ENCODE measurements at places on chromosomes 1 and 21.

- no peak for DNase-seq
Observed at GRCh38 chr1:94821636-94822305, 1.6 kb downstream of the SLC44A3 start.

DNA sequence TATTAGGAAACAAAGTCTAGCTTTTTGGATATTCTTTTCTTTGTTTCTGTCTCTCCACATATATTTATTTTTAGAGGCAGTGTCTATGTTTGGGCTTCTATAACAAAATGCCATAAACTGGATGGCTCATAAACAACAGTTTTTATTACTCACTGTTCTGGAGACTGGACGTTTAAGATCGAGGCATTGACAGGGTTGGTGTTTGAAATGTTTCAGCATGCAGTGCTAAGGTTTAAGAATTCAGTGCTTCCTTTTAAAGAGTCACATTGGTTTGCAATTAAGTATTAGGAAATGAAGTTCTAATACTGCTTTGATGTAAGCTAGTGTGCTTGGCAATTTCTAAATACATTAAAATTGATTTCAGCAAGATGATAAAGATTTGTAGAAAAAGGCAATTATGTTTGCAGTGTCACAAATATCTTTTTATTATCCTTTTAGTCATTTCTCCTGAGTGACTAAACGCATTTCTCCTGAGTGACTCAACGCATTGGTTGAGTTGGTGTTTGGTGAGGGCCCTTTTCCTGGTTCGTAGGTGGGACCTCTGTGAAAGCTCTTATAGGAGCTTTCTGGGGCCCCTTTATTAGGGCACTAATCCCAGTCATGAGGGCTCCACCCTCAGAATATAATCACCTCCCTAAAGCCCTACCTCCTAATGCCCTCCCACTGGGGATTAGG, 317.0 kb downstream of the USP25 start:
- DNase-seq: no peak

- DNase-seq: no peak
Observed at GRCh38 chr1:111225717-111226400, 1.7 kb upstream of the CHI3L2 start.

- no peak for DNase-seq
Observed at GRCh38 chr1:60059468-60059867, 14.1 kb downstream of the C1orf87 start.

- DNase-seq: no peak
Observed at GRCh38 chr1:237763751-237764150, 127.0 kb downstream of the ZP4 start.

DNA sequence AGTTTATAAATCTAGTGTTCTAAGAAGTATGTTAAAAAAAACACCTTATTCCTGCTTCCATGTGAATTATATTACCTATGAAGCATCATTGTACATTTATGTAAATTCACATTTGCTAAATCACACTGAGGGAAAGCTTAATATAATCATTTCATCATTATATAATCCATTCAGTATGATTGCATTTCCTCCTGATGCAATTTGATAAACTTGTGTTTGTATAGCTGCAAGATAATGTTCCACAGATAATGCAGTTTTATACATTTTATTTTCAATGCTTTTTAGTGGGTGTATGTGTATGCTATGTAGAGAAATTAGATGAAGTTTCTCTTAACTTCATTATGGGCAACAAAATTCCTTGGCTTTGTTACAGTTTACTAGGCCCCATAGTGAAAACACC, 79.6 kb downstream of the HS2ST1 start:
- no peak for DNase-seq

- DNase-seq: peak; percentile 37
Observed at GRCh38 chr1:10755970-10756521, 40.4 kb downstream of the CASZ1 start.

- DNase-seq: peak; percentile 71
Observed at GRCh38 chr1:36609241-36610027, 126.7 kb upstream of the CSF3R start.

GRCh38 chr21:15744926-15745325, 15.1 kb downstream of the USP25 start:
- DNase-seq: no peak

DNA sequence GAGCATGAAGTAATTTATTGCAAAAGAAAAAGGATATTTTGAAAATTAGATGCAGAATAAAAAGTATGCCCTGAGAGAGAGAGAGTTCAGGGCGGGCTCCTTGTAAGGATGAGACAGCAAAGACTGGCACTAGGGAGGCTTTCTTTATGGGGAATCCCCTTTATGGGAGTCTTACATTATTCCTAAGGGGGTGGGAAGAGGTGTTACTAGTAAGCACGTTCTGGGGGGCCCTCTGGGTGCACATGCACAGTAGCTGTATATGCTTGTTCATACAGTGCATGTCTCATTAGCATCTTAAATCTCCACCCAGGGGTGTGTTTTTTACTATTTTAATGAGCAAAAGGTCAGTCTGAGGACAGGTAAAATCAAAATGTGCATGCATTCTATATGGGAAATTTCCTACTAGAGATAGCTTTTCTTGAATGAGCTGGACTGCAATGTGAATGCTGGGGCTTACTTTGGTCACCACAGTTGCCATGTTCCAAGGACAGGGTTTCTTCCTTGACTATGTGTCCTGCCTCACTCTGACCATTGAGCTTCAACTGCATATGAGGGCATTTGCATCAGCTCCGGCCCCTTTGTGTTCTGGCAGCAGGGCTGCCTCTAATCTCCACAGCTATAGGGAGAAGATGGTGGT, 614.1 kb downstream of the NUF2 start:
- DNase-seq: no peak

DNA sequence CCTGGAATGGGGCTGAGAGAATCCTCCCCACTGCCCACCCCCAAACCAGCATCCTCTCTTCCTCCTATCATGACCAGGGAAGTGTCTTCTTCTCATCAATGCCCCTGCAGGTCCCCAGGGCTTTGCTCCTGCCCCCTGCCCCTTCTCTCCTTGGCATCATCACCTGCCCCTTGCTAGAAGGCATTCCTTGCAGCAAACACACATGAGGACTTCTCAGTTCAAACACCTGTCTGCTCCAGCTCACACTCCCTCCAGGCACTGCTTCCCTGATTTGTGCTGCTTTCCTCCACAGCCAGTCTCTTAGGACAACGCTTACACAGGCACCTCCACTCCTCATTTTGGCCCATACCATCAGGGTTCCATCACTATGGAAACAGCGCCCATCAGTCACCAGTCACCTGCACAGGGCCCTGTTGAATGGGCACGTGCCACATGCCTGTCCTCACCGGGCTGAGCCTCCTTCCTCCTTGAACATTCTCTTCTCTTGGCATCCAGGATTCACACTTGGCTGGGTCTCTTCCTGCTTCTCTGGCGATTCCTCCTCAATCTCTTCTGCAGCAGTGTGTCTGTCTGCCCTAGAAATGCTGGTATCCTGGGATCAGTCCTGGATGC, 81.9 kb upstream of the EDN2 start:
- no peak for DNase-seq

GRCh38 chr1:177958092-177958491, 11.8 kb downstream of the SEC16B start:
- DNase-seq: no peak

GRCh38 chr1:61361931-61362330, 279.6 kb downstream of the NFIA start:
- no peak for DNase-seq

DNA sequence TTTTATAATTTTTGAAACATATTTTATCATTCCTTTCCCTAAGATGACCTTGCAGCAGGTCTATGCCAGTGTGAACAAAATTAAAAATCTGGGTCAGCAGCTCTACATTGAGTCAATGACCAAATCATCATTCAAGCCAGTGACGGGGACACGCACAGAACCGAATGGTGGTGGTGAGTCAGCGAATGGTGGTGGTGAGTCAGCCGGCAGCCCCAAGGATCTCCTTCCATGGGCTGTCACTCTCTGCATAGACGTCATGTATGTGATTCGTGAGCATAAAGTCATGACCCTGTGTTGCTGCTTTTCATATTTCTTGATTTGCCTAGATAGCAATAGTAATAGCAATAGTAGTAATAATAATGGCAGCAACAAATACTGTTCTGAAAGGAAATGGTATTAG, 26.3 kb downstream of the PER3 start:
- peak; percentile 6 for DNase-seq

- no peak for DNase-seq
Observed at GRCh38 chr1:201358596-201358995, 18.9 kb downstream of the TNNT2 start.

DNA sequence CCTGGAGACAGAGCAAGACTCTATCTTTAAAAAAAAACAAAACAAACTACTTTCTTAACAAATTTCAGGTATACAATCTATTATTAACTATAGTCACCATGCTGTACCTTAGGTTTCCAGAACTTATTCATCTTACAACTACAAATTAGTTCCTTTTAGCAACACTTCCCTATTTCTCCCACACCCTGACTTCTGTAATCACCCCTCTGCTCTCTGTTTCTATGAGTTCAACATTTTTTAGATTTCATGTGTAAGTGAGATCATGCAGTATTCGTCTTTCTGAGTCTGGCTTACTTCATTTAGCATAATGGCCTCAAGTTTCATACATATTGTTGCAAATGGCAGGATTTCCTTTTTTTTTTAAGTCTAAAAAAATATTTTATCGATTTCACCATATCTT, 77.9 kb upstream of the LPGAT1 start:
- no peak for DNase-seq

- DNase-seq: no peak
Observed at GRCh38 chr1:116794804-116795481, 40.7 kb downstream of the CD2 start.

- no peak for DNase-seq
Observed at GRCh38 chr1:81259625-81260411, 540.9 kb upstream of the ADGRL2 start.

- DNase-seq: no peak
Observed at GRCh38 chr1:18358600-18358999, 122.1 kb upstream of the KLHDC7A start.

DNA sequence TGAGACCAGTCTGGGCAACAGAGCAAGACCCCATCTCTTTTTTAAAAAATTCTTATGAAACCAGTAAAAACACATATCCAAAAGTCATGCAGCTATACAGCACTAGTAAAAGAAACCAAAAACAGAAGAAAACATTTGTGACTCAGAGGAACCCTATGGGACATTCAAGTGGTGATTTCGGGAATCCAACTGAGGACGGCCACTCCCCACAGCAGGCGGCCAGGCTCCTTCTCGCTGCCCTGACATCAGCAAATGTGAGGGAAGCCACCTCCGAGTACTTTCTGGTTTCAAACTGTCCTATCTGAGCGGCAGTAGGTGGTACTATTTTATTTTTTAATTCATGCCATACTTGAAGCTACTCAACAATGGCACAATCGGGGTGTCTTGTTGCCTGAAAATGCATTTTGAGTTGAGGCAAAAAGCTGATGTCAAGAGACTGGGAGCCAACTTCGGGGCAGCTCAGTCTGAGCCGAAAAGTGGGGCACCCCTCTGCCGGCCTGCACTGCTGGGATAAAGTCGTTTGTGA, 3.3 kb downstream of the SUMO3 start:
- no peak for DNase-seq

DNA sequence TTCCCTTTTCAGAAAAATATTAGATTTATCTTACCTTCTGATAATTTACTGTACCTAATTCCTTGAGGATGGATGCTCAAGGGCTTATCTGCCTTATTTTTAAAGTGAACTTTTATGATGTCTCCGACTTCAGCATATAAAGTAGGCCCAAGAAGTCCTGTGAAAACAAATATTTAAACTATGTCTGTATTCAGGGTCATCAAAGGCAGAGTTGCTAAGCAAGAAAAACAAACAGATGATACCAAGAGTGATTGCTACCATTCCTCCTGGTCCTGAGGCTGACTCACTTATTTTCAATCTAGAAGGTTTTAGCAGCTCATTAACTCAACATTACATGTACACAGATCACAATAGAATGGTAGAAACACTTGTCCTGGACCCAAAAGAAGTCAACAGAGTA, 14.1 kb downstream of the F5 start:
- no peak for DNase-seq

DNA sequence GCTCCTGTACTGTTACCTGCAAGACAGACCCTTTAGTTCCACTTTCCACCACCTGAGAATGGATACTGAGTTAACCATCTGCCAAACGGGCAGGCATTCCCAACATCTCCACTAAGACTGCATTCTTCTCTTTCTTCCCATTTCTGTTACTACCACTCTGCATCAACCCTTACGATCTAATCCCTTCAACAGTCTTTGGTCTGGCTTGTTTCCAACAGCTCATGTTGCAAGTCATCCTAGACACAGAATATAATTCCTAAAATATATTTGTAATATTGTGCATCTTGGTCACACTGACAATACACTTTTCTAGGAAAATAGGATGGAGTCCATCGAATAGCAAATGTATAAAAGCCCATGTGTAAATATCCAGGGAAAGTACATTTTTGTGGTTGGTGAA, 166.7 kb downstream of the SIPA1L2 start:
- DNase-seq: no peak

- no peak for DNase-seq
Observed at GRCh38 chr1:77560741-77561140, 121.7 kb downstream of the ZZZ3 start.

DNA sequence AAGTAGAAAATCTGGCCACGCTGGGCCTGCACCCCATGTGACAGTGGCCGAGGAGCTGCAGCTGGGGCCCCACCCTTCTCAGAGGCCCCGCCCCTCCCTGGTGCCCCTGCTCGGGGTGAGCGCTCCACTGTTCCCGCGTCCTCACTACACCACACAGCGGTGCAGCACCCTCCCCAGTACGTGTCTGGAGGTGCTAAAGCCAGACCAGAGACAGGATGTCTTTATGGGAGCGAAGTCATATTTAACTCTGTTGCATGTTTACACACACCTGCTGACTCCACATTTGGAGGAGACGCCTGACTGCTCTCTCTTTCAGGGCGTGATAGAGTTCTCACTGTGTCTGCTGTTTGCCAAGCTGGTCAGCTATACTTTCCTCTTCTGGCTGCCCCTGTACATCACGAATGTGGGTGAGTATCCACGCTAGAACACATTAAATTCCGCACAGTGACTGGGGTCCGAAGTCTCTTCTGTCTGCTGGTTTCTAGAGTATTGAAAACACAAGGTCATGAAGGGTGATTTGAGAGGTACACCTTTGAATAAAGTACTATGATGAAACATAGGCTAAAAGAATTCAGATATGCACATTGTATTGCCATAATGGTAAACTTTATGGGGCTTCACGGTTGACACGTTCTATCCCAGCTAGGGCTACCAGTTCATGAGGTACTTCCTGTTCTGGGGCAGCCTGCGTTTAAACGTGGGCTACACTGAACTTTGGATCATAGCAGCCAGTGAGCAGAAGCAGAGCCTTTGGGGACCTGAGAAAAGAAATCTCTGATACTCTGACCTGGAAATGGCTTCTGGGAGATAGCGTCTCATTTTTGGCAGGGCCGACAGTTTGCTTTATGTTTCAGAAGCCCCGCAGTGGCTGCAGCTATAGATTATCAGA, 48.4 kb downstream of the SLC37A1 start:
- DNase-seq: no peak

DNA sequence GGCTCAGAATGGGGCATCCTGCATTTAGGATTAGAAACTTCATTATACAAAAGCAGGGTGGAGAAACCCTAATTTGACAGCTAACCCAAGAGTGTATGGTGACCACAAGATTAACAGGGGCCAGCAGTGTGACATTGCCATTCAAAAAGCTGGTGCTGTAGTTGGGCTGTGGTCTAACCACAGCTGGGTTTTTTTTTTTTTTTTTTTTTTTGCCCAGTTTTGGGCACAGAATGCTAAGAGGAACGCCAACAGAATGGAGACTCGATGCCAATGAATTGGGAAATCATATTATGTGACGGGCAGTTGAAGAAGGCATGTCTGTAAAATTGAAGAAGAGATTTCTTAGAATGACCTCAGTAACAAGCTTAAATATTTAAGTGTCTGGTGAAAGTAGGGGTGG, 58.4 kb downstream of the NFIA start:
- DNase-seq: no peak

GRCh38 chr1:231335663-231336602, 1.7 kb downstream of the EXOC8 start:
- DNase-seq: no peak

GRCh38 chr21:44074315-44074958, 32.8 kb upstream of the PWP2 start:
- no peak for DNase-seq

Data from 8988T (cell line).